ENCODE measurements at places on chromosomes 12 and 14.

DNA sequence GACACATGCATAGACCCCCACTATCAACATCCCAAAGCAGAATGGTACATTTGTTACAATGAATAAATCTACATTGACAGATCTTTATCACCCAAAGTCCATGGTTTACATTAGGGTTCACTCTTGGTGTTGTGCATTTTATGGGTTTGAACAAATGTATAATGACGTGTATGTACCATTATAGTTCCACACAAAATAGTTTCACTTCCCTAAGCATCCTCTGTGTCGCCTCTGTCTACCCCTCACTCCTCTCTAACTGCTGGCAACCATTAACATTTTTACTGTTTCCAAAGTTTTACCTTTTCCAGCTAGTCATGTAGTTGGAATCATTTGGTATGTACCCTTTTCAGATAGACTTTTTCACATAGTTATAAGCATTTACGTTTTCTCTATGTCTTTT, 69.5 kb upstream of the LMO3 start:
- no peak for DNase-seq

DNA sequence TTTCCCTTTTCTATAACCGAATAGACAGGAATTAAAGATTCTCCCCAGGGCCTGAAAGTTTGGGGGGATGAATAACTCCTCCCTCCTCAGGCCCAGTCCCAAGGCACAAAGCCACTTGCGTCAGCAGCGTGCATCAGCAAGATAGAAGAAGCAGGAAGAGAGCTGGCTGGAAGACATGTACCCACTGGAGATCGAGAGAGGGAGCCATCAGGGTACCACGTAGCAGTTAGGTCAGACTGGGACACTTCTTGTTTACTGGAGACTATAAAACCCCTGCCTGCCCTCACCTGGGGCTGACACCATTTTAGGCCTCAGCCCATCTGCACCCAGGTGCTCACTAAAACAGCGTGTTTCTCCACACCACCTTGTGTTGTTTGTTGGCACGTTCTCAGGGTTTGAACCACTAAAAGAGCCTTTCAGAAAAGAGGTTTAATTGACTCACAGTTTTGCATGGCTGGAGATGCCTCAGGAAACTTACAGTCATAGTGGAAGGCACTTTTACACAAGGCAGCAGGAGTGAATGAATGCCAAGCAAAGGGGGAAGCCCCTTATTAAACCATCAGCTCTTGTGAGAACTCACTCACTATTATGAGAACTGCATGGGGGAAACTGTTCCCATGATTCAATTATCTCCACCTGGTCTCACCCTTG, 93.2 kb downstream of the TMTC3 start:
- DNase-seq, result no peak

DNA sequence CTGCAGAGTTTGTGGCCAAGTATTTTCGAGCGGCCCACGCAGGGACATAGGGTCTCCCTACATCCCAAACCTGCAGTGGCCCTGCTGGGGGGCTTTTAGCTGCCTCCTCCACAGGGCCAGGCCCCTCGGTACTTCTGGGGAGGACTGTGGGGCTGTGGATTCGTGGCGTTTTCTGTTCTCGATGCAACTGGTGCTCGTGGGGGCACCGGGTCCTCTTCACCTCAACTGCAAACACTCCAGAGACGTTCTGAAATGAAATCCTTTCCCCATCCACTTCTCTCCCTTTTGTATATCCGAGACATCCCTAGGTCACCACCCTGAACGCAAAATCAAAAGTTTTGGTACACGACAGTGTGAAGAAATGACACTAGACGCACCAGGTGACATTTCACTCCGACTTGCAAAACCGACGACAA, 2.3 kb downstream of the RFX4 start:
- no peak for DNase-seq

DNA sequence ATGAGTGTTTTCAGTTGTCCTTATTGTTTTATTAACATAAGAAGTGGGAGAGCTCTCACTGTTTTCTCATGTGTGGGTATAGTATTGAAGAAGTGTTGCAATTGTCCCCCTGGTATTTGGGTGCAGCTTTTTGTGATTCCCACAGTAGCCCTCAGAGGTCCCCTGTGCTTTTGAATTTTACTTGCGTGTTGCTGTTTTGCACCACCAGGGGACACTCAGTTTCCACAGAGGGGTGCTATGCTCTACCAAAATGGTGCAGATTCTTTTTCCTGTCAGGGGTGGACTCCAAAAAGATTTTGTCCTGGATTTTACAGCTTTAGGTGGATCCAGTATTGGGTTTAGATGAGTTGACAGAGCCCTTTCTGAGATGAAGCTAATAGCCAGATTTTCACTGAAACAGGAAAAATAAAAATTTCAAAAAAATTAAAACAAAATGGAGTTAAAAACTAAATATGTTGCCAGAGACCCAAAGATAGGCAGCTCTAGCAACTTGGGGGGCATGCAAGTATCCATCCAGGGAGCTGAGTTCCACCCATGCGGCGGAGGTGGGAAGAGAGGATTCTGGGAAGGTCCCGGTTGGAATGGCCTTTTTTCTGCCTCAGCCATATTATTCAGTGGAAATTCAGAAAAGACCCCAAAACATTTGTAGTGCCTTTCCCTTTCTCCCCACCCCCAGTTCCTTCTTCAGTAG, 50.2 kb downstream of the TTLL5 start:
- DNase-seq, result peak; percentile 64

DNA sequence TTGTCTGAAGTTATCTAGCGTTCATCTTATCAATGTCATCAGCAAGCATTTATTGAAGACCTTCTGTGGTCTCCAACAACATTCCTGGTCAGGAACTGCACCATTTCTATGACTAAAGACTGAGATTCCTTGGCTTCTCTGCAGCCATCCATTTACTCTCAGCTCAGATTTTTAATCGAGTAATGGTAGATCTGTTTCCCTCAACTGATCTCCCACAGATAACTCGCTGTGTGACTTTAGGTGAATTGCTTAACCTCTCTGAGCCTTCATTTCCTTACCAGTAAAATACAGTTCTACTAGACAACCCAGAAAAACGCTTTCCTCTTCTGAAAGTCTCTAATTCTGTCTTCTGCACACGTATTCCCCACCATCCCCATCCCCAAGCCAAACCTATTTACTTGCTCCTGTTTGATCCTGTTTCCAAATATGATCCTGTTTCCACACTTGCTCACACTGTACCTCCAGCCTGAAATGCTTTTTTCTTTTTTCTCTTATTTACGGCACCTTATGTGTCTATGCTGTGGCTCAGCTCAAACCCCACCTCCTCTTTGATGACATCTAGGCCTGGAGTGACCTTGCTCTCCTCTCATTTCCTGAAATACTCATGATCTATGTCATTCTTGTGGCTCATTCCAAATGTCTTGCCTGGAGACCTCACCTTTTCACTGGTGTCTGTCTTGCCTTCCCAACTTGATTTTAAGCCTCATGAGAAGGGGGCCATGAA, 21.8 kb downstream of the PLXNC1 start:
- DNase-seq, result no peak

DNA sequence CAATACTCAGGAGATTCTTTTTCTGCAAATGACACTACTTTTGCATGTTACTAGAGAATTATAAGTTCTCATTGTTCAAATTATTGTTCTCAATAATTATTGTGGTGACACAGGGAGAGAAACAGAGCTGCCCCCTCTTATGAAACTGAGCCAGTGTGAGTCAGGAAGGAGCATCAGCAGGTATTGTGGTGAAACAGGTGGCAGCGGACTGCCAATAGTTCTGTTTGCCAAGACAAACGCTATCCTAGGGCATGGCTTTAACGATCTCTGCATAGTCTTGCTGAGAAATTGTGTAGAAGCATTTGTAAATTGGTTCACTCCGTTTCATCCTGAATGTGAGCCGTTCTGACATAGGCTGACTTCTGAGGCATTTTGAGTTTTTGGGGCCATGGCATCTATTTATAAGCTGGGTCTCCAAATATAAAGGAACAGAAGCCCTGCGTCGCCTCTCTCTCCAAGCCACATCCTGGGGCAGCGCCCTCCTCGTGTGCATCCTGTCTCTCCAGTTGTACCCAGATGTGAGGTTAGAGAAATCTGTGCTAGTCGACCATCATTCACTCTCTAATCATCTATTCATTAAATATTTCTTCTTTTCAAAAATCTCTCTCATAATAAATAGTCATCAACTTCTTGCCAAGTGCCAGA, 15.8 kb upstream of the PPP4R4 start:
- DNase-seq, result no peak

DNA sequence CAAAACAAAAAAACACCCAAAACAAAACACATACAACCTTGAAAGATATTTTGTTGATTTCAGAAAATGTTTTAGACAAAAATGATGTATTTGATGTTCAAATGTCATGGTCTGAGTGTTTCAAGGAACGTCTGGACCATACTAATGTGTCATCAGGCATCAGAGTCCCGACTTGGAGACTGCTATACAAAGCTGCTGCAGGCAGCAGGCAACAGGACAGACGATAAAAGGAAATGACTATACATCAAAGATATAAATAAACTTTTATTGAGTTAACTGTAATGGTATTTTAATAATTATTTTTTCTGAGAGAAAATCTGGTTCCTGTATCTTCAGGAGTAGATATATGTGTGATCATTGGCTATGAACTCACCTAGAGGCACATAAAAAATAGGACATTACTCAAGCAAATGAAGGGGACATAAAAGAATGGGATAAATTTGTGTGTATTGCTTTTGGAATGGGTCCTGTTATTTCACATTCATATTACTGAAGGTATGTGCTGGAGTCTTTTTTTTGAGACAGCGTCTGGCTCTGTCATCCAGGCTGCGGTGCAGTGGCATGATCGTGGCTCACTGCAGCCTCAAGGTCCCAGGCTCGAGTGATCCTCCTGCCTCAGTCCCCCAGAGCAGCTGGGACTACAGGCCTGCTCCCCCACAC, 87.3 kb upstream of the HECTD1 start:
- DNase-seq, result no peak
